ENCODE measurements at places on chromosomes 16 and 17. TPM values are rescaled to one million over a fixed set of nuclear protein-coding genes. Genes with fewer than 3 reads are reported as not detected.

Gene CD300LG
- total RNA-seq: 0.50 TPM

Gene NF1
- 38.1 TPM for total RNA-seq

Gene TP53TG3D
- not detected for total RNA-seq

Gene CIITA
- 1.9 TPM for total RNA-seq

Gene FBXO39
- 0.31 TPM for total RNA-seq

Data from cardiac ventricle fibroblast (primary cell).